Fibroblast of upper back skin (primary cell): ENCODE measurements at places on chromosomes 7 and 10.

GRCh38 chr7:98911916-98912315 is 33.6 kb downstream of the TRRAP start:
- DNase-seq: no peak

DNA sequence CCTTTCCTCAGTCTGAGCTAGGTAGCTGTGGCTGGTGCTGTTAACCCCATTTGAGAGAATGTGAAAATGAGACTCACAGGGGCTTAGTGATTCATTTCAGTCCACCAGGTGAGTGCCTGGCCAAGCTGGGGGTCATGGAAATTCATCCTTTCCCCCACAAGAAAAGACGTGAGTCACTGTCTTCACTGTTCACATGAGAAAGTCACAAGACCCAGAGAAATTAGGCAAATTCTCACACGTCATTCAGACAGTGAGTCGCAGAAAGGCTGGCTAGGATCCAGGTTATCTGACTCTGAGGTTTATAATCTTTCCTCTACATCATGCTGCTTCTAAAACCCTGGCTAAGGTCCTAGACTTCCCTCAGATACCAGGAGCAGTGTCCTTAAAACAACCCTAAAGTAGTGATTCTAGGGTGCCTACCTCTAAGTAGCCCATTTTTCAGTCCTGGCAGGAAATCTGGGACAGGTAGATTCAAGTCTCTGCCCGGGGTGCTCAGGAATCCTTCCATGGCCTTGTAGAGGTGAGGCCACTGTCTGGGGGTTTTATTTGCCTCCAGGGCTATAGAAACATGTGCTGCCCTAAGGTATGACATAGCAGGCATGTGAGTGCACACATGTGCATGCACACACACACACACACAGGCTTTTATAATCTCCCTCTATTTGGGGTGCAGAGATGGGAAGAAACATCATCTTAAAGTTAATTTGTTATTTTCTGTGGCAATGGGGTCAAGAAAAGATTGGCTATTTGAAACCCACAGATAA is 427.9 kb upstream of the CELF2 start:
- peak; percentile 92 for DNase-seq

DNA sequence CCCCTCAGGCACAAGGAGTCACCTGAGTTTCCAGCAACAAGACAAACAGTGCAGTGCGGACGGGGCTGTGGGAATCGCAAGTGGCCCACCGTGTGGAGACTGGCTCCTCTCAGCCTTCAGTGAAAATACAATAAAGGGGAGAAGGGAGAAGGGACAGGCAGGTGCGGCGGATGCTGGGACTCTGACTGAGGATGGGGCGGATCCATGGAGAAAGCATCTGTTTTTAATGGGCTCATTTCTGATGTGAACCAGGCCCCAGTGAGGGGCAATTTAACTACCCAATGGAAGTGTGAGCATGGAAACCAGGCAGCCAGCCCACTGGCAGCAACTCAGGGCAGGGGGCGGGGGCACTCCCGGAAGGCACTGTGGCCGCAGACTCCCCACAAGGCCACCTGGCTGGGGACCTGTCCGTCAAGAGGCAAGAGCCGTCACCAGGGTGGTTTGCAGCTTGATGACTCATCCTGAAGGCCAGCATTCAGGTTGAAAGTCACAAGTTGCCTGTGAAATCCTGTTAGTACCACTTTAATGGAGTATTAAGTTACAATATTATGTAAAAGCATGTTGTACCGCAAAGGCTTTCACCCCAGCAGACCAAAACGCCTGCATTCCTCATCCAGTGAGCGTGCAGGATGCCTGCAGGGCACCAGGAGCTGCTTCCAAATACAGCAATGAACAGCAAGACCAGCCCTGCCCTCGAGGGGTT is 476.4 kb downstream of the PTPRN2 start:
- DNase-seq: no peak

GRCh38 chr7:27132214-27132613 is 1.7 kb upstream of the HOXA4 start:
- no peak for DNase-seq

GRCh38 chr7:69683002-69683401 is 84.7 kb downstream of the AUTS2 start:
- DNase-seq: no peak

GRCh38 chr7:93219868-93220267 is 6.4 kb downstream of the HEPACAM2 start:
- no peak for DNase-seq

DNA sequence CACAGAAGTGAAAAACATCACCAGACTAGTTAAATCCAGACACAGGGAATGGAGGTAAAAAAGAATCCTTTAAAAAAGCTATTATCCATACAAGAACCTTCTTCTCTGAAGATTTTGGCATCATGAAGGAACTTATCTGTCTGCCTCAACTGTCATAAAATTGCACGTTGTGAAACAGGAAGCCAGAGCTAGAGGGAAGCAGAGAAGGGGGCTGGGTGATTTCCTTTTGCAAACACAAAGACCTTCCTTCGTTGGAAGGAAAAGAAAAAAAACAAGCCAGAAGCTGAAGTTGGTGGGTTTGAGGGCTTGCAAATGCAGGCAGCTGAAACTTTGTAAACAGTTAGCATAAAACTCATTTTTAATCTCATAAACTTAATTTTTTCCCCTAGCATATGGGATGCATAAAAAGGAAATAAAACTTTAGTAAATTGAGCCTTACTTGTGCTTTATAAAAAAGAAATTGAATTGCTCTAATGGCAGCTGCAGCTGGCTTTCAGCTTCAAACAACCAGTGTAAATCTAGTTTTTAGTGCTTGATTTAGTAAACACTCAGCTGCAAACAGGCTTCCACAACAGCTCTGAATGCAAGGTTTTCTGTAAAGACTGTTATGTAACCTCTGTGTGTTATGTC is 101.6 kb downstream of the OTUD1 start:
- no peak for DNase-seq

GRCh38 chr7:18495412-18496340 is at the start of gene HDAC9:
Gene HDAC9 (plus strand): TSS chr7:18495749. CDS start chr7:18496303, 554 bp downstream.
- DNase-seq: peak; percentile 41

DNA sequence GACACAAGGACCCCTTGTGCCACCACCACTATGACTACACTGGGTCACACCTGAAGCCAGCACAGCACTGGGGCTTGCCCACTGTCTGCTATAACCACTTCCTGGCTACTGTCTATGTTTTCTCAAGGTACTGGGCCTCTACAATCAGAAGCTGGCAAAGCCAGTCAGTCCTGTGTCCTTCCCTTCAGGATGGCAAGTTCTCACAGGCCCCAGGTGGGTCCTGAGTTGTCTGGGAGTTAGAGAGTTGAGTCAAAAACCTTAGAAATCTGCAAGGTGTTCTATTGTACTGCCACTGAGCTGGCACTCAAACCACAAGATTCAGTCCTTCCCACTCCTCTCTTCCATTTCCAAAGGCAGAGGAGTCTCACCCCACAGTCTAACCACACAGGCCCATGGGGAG is 705.5 kb downstream of the IPMK start:
- no peak for DNase-seq

- no peak for DNase-seq
Measured at GRCh38 chr7:142443216-142444010, 185.6 kb upstream of the PRSS58 start.

DNA sequence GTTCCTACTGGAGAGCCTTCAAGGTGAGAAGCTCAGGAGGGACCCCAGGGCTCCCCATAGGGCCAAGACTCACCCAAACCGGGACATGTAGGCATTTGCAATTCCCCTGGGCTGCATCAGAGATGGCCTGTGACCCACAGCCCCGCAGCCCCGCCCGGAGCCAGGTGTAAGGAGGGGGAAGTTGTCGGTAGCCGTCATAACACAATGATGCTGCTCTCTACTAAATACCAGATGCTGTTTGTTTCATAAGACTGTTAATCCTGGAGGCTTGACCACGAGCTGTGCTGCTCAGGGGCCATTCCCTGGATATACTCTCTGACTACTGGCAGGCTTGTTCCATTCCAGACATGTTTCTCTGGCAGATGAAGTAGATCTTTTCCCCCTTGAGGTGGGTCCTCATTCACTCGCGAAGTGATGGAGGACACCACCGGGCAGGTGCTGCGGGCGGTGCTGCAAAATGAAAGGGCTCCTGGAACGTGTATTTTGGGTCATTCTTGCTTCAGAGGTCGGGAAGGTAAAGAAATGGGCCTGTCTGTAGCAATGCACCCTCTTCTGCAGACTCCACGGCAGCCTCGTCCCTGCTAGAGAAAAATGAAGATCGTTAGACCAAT is 61.1 kb downstream of the MKI67 start:
- DNase-seq: peak; percentile 11

DNA sequence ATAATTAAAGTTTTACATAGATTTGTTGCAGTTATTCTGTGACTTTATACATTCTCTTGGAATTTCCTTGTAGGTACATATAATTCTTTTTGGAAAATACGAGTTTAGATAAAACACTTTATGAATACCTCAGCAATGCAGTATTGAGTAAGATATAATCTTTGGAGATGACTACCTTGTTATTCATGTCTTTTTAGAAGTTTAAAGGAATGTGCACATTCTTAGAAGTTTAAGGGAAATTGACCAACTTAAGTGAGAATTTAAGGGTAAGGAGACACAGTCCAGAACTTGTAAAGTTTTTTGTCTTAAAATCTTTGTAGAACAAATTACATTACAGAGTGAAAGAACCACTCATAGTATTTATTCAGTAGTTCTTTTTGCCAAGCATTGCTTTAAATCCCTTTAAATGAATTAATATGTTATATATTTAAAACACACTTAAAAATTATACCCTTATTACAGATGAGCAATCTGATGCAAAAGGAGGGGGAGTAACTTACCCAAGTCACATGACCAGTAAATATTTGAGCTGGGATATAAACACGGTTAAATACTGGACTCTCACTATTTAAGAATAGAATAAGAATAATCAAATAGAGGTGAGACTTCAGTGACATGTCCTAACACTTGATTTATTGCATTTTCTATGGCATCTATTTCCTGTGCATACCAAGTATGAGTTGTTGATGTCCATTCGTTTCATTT is 139.5 kb upstream of the FERD3L start:
- peak; percentile 76 for DNase-seq

DNA sequence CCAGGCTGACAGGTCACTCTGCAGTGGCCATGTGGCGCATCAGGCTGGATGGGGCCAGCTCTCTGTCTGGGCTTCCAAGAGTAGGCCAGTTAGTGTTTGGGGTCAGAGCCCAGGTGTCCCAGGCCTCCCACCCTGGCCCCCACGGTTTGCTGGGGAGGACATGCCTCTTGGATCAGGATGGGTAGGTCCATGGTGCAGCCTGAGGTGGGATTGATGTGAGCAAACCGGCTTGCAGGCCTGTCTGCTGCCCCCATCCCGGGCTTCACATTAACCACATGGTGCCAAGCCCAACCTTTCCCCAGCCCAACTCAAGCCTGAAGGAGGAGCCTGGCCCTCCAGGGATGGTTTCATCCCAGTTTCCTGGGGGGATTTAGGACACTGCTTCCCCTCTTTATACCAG is 39.2 kb downstream of the LDB3 start:
- no peak for DNase-seq

GRCh38 chr7:92925876-92926696 is 89.7 kb upstream of the CDK6 start:
- peak; percentile 14 for DNase-seq

DNA sequence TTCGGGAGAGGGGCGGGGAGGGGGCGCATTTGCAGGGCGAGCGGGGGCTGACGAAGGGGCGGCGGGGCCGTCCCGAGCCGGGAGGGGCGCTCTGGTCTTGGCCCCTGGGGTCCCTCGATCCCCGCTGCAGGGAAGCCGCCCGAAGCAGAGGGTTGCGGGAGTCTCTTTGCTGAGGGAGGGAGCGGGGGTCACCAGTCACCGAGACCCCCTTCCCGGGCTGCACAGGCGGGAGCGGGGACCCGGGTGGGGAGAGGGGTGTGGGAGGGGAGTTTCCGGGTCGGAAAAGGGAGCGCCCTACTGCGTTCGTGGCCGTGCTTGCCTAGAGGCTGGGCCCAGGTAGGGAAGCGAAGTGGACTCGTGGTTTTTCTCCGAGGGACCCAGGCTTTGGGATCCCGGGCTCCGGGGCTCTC is 422 bp downstream of the AP1S1 start:
- DNase-seq: no peak

- DNase-seq: peak; percentile 38
Measured at GRCh38 chr10:49080071-49080470, 35.3 kb downstream of the VSTM4 start.

- DNase-seq: no peak
Measured at GRCh38 chr7:124489925-124490324, 275.7 kb downstream of the GPR37 start.

GRCh38 chr10:72250666-72251065 is 23.1 kb upstream of the DDIT4 start:
- DNase-seq: peak; percentile 77

DNA sequence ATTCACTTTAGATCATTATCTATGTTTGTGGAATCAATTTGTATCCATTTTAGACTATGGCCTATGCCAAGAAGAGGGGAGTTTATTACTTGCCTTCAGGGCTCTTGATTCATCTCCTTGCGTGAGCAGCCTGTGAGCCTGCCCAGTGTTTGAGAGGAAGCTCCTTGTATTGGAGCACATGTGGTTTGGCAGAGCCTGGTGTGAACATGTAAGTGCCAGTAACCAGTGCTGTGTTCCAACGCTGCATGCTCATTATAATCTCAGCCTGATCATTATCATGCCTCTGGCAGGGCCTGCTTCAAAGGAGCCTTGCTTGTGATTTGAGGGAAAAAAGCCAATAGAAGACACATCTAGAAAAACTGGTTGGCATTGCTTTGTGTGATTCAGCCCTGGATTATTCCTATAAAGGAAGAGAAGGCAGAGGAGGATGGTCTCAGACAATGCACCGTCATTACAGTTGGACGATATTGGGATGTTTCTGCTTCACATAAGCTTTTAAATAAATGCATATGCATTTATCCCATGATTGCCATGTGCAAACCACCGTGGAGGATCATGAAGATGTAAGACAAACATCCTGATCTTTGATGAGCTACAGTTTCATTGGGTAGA is 203.4 kb upstream of the AHR start:
- DNase-seq: peak; percentile 44

GRCh38 chr7:141495057-141495456 is 56.2 kb upstream of the AGK start:
- DNase-seq: no peak

GRCh38 chr10:114304571-114305421 is 65.7 kb downstream of the VWA2 start:
- DNase-seq: no peak

- DNase-seq: no peak
Measured at GRCh38 chr10:72081772-72082590, 6.4 kb downstream of the SPOCK2 start.

- DNase-seq: no peak
Measured at GRCh38 chr10:12181065-12181775, 14.5 kb downstream of the NUDT5 start.
